IPS DF 19.7 (cell line): ENCODE measurements at places on chromosomes 2 and 18.

- no peak for DNase-seq
Observed at GRCh38 chr2:165678882-165679281, 115.2 kb downstream of the GALNT3 start.

DNA sequence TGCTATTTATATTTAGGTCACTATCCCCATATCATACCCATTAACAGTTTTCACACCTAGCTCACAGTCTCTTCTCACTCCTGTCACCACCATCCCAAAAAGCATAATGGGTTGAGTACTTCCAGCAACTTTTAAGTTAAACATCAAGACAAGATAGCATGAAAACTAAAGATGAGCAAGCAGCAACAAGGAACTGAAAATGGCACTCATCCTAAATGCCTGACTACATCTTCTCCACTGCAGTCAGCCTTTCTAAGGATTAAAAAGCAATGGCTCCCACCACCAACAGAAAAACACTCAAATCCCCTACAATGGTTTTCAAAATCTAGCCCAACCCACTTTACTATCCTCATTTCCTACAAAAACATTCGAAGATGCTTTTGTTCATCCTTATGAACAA, 38.2 kb downstream of the CUL3 start:
- DNase-seq, result no peak

DNA sequence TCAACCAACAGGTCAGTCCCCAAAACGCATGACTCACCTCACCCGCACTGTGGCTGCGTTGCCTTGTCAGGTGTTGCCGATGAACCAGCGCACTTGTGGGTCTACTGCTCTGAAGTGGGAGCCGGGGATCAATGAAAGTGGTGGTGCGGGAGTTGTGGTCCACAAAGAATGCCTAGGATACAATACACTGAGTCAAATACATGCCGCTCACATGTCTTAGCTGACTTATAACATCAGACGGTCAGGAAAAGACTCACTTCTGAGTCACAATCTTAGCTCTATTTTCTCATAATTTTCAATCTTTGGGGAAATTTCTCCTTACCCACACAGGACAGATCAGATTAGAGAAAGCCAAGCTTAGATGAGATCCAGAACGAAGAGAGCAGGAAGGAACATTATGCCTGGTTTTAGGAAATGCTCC, 107.1 kb upstream of the STK17B start:
- no peak for DNase-seq

DNA sequence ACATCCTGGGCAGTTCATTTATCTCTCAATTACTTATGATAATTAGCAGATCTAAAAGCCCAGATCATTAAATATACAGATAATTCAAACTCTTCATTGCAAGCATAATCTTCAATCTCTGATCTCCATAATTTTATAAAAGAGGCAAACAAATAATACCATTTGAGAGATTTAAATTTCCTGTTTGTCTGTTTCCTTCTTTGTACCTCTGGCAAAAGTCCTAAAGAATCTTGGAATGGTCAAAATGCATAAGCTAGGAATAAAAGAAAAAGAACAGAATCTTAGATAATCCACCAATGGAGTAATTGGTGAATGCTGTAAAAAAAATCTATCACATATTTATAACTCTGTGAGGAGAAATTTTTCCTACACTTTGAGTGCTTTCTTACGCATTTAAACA, 1080.9 kb upstream of the ZEB2 start:
- no peak for DNase-seq
